ENCODE measurements at places on chromosomes 12 and 14. TPM values are rescaled to one million over a fixed set of nuclear protein-coding genes. Genes with fewer than 3 reads are reported as not detected.

Gene RFX4
- polyA plus RNA-seq: not detected

Gene SPIC
- polyA plus RNA-seq: not detected

Gene WASHC4
- 10.7 TPM for polyA plus RNA-seq

Gene OTX2
- not detected for polyA plus RNA-seq

Gene C1RL
- 25.2 TPM for polyA plus RNA-seq

Gene B4GALNT3
- polyA plus RNA-seq: 11.3 TPM

Gene PRIMA1
- 1.0 TPM for polyA plus RNA-seq

Gene RIPK3
- 5.1 TPM for polyA plus RNA-seq

- H3K27me3 ChIP-seq: no peaks in the 10 kb centered on the region
- no peaks in the 10 kb centered on the region for H3K36me3 ChIP-seq
- H3K4me3 ChIP-seq: no peak overlapping the region
- H3K27ac ChIP-seq: no peak overlapping the region
These were observed 634.4 kb downstream of the LRFN5 start for GRCh38 chr14:42241101-42241500.

GRCh38 chr14:68788275-68788995 is 4.4 kb downstream of the ZFP36L1 start:
- H3K27ac ChIP-seq: peak overlapping the region; percentile 34
- peaks cover 46% of the 10 kb centered on the region for H3K4me1 ChIP-seq
- H3K4me3 ChIP-seq: peak overlapping the region; percentile 63
- H3K36me3 ChIP-seq: peaks cover 17% of the 10 kb centered on the region
- H3K27me3 ChIP-seq: no peaks in the 10 kb centered on the region

GRCh38 chr12:50803230-50803875 is 39.4 kb upstream of the TMPRSS12 start:
- no peaks in the 10 kb centered on the region for H3K27me3 ChIP-seq
- no peak overlapping the region for H3K4me3 ChIP-seq
- DNase-seq: no peak
- no peaks in the 10 kb centered on the region for H3K4me1 ChIP-seq

DNA sequence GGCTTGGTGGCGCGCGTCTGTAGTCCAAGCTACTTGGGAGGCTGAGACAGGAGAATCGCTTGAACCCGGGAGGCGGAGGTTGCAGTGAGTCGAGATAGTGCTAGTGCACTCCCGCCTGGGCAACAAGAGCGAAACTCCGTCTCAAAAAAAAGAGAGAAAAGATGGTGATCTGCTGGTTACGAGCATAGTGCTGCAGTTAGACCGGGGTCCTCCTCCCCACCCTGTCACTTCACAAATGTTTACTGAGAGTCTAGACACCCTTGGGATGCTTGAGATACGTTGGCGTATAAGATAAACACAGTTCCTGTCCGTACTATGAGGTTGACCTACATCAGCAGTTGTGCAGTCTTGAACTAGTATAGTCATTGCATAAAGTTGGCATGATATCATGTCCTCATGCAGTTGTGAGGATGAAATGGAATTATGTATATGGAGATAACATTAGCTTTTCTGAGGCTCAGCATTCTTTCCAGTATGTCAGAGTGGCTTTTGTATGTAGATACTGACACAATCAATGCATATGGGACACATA is 787 bp downstream of the ACAD10 start:
- H3K27me3 ChIP-seq: no peaks in the 10 kb centered on the region
- DNase-seq: no peak
- H3K27ac ChIP-seq: no peak overlapping the region
- H3K36me3 ChIP-seq: peaks cover 6% of the 10 kb centered on the region
- peak overlapping the region; percentile 100 for H3K4me3 ChIP-seq
- no peaks in the 10 kb centered on the region for H3K4me1 ChIP-seq

GRCh38 chr12:41221491-41221890 is 33.4 kb downstream of the PDZRN4 start:
- no peaks in the 10 kb centered on the region for H3K36me3 ChIP-seq
- no peaks in the 10 kb centered on the region for H3K4me1 ChIP-seq
- H3K4me3 ChIP-seq: no peak overlapping the region

DNA sequence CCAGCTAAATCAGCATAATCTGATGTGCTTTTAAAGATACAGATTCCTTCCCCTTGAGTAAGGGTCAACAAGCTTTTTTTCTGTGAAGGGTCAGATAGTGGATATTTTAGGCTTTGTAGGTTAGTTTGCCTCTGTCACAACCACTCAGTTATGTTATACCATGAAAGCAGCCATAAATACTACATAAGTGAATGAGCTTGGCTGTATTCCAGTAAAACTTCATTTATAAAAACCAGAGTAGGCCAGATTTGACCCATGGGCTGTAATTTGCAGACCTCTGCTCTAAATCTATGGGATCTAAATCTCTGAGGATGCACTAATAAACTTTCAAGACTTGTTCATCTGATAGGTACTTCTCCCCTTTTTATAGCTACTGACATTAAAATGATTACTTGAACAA is 47.7 kb downstream of the LEMD3 start:
- H3K4me3 ChIP-seq: no peak overlapping the region
- H3K27me3 ChIP-seq: no peaks in the 10 kb centered on the region
- H3K36me3 ChIP-seq: peaks cover 6% of the 10 kb centered on the region
- DNase-seq: no peak

GRCh38 chr12:123245678-123246077 is 12.4 kb downstream of the MTRFR start:
- H3K4me1 ChIP-seq: no peaks in the 10 kb centered on the region
- no peak overlapping the region for H3K4me3 ChIP-seq
- H3K36me3 ChIP-seq: no peaks in the 10 kb centered on the region

GRCh38 chr12:67442347-67442841 is 173.2 kb downstream of the CAND1 start:
- no peaks in the 10 kb centered on the region for H3K4me1 ChIP-seq
- peak; percentile 63 for DNase-seq
- H3K36me3 ChIP-seq: no peaks in the 10 kb centered on the region
- H3K27me3 ChIP-seq: no peaks in the 10 kb centered on the region

- no peak for DNase-seq
- peaks cover 37% of the 10 kb centered on the region for H3K36me3 ChIP-seq
- no peak overlapping the region for H3K27ac ChIP-seq
- no peaks in the 10 kb centered on the region for H3K4me1 ChIP-seq
- no peak overlapping the region for H3K4me3 ChIP-seq
These were observed 80.4 kb downstream of the FOXN4 start for GRCh38 chr12:109228664-109229063.

GRCh38 chr12:13661005-13661887 is 320.2 kb downstream of the GRIN2B start:
- peak; percentile 45 for DNase-seq
- no peaks in the 10 kb centered on the region for H3K4me1 ChIP-seq
- H3K4me3 ChIP-seq: no peak overlapping the region
- no peaks in the 10 kb centered on the region for H3K27me3 ChIP-seq

DNA sequence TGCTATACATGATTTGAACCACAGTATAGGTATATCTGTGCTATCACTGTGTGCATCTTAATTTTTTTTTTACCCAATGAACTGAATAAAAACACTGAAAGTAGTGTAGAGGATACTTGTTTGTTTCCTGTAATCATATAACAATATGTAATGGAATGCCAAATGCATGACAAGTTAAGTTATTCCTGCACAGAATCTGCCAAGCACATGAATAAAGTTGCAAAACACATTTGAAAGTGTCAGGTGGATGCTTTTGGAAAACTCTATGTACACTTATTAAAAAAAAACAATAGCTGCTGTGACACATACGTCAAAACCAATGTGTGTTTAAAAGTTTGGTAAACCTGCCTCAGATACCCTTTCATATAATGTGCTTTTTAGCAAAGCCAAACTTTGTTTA is 1638.1 kb upstream of the SEL1L start:
- no peaks in the 10 kb centered on the region for H3K36me3 ChIP-seq
- H3K4me3 ChIP-seq: no peak overlapping the region
- no peaks in the 10 kb centered on the region for H3K4me1 ChIP-seq
- no peak overlapping the region for H3K27ac ChIP-seq

DNA sequence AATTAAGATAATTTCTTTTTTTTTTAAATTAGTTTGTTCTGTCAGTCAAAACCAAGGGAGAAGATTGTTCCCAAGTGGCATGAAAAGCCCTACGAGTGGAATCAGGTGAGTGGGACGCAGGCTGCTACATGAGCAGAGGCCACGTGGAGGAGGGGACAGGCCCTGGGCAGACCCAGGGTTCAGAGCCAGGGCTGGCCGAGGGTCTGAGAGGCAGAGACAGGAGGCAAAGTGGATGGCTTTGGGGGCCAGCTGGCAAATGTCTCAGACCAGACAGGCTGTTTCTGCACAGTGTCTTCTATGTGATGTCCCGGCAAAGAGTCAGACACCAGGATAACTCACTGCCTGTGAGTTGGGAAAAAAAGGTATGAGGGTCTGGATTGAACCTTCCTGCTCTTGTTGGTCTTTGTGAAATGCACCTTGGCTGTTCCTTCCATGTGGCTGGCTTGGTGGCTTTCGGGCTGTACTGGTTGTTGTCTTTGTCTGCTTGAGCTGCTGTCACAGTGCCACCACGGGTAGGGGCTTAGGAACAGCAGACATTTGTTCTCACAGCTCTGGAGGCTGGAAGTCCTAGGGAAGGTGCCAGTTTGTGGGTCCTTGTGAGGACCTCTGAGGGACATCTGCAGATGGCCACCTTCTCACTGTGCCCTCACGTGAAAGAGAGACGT is 35.8 kb upstream of the ASPG start:
- no peaks in the 10 kb centered on the region for H3K4me1 ChIP-seq
- no peaks in the 10 kb centered on the region for H3K27me3 ChIP-seq
- H3K27ac ChIP-seq: no peak overlapping the region
- no peaks in the 10 kb centered on the region for H3K36me3 ChIP-seq

- no peaks in the 10 kb centered on the region for H3K27me3 ChIP-seq
- H3K27ac ChIP-seq: no peak overlapping the region
- H3K36me3 ChIP-seq: no peaks in the 10 kb centered on the region
- no peak overlapping the region for H3K4me3 ChIP-seq
- H3K4me1 ChIP-seq: no peaks in the 10 kb centered on the region
- no peak for DNase-seq
These were observed 9.8 kb downstream of the KLHDC1 start for GRCh38 chr14:49702725-49703124.

DNA sequence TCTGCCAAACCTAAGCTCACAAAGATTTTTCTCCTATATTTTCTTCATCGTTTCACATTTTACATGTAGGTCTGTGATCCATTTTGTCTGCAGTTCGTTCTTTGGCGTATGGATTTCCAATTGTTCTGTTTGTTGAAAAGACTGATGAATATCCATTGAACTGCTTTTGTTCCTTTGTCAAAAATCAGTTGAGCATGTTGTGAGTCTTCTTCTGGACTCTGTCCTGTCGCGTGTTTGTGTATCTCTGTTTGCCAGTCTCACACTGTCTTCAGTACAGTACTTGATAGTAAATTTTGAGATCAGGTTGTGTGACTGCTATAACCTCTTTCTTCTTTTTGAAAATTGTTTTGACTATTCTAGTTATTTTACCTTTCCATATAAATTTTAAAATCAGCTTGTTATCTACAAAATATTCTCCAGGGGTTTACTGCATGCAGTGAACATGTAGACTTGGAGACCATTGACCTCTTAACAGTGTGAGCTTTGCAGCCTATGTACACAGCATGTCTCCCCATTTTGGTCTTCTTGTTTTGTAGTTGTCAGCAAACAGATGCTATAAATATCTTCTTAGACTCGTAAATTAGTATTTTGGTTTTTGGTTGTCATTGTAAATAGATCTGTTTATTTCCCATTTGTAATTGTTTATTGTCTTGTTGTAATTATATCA is 94.0 kb upstream of the DYNC1H1 start:
- DNase-seq: no peak
- no peaks in the 10 kb centered on the region for H3K36me3 ChIP-seq
- H3K4me1 ChIP-seq: peaks cover 4% of the 10 kb centered on the region

GRCh38 chr12:131116468-131117117 is 162.9 kb downstream of the ADGRD1 start:
- H3K4me3 ChIP-seq: no peak overlapping the region
- no peaks in the 10 kb centered on the region for H3K4me1 ChIP-seq
- H3K27me3 ChIP-seq: no peaks in the 10 kb centered on the region
- DNase-seq: peak; percentile 72
- no peaks in the 10 kb centered on the region for H3K36me3 ChIP-seq

- H3K27me3 ChIP-seq: no peaks in the 10 kb centered on the region
- no peak overlapping the region for H3K4me3 ChIP-seq
- H3K36me3 ChIP-seq: no peaks in the 10 kb centered on the region
- H3K27ac ChIP-seq: no peak overlapping the region
These were observed 31.6 kb downstream of the EAPP start for GRCh38 chr14:34507884-34508283.

DNA sequence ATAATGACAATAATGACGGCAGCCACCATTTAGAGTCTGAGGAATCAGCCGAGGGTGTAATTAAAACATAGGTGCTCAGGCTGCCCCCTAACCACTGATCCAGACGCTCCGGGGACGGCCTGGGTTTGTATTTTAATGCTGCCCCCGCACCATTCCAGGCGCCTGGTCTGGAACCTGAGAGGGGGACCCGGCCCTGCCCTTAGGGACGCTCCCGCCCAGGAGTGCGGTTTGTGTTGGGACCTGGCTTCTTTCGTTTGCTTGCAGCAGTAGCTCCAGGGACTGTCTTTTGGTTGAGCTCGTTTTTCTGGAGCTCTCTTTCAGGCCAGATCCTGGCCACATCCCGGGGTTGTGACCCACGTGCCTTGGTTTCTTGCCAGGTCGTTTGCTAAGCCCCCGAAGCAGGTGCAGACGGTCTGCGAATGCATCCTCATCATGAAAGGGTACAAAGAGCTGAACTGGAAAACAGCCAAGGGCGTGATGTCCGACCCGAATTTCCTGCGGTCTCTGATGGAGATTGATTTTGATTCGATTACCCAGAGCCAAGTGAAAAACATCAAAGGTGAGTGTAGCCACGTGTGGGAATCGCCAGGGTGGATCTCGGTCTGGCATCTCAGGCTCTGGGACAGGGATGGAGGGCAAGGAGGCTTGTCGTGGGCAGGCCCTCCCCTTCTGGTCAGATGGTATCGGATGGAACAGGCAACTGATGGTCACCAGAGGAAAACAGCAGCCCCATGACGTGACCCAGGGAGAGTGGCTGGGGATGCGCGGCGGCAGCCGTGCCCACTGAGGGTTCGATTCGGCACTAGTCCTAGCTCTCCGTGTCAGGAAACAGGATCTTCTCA is 63.5 kb downstream of the CCDC92 start:
- H3K36me3 ChIP-seq: no peaks in the 10 kb centered on the region
- no peaks in the 10 kb centered on the region for H3K27me3 ChIP-seq
- H3K27ac ChIP-seq: no peak overlapping the region
- no peaks in the 10 kb centered on the region for H3K4me1 ChIP-seq
- DNase-seq: no peak

DNA sequence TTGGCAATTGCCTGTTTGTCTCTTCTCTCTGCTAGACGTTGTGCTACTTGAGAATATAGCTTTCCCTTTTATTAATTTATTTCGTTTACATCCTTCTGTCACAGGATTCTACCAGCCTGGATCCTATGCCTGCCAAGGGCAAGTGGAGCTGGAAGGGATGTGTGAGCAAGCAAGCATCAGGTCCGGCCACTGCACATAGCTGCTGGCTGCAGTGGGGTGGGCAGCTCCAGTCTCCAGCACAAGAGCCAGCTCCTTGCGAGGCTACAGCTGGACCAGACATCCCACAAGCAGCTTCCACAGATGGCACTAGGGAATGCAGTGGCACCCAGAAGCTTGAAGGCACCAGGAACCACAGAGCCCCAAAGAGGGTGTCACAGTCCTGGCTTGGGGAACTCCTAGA is 225.0 kb downstream of the KCNC2 start:
- no peak overlapping the region for H3K27ac ChIP-seq
- no peak overlapping the region for H3K4me3 ChIP-seq
- no peak for DNase-seq
- no peaks in the 10 kb centered on the region for H3K4me1 ChIP-seq

GRCh38 chr12:117580015-117580717 is 218.7 kb upstream of the NOS1 start:
- peaks cover 3% of the 10 kb centered on the region for H3K27me3 ChIP-seq
- no peaks in the 10 kb centered on the region for H3K36me3 ChIP-seq
- H3K27ac ChIP-seq: no peak overlapping the region
